ENCODE measurements at places on chromosomes 5 and 9.

DNA sequence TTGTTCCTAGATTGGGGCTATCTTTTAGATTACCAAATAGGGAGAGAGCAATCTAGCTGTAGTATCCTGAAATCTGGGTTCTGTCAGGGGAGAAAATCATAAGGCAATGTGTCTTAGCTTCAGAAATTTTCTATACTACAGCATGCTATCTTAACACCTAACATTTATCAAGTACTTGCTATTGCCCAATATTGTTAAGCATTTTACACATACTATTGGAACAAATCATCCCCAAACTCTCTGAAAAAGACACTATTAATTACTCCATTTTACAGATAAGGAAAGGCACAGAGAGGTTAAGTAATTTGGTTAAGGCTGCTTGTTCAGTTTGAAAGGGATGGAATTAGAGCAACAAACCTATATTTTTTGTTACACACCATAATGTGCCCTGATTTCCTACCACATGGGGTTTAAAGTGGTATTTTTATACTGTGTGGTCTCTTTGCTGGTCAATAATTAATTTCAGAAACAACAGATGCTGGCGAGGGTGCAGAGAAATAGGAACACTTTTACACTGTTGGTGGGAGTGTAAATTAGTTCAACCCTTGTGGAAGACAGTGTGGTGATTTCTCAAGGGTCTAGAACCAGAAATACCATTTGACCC lies 57.2 kb upstream of the RIC1 start:
- no peak for DNase-seq

DNA sequence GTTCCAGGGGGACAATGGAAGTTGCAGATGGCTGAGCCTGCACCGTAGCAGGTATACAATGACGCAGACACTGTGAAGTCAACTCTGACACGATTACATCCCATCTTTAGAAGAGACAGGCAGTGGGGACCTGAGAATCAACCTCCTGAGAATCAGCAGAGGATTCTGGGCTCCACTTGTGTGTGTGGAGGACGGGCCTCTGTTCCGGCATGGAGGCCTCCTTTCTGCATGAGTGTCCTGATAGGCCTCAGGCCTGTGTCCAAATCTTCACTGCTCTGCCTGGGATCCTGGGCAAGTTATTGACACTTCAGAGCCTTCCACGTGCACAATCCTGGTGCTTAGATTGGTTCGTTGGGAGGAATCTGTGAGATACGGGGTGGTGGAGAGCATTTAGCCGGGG lies 151.2 kb upstream of the COL5A1 start:
- no peak for DNase-seq

DNA sequence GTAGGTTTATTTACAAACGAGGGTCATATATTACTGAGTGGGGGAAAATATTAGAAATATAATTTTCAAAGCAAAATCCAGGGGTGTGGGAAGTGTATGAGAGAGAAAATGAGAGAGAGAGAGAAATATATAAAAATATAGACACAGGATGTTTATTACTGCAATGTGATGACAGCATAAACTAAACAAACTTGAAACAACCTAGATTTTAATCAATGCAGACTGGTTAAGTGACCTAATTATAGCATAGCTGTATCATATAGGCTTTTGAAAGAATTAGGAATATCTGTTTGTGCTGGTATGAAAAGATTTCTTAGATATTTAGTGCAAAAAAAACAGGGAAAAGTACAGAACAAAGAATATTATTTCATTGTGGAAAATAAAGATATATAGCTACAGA lies 280.5 kb downstream of the ACTL7B start:
- DNase-seq, result no peak

- DNase-seq, result no peak
These were observed 347.2 kb upstream of the CD180 start for GRCh38 chr5:67543720-67544270.

DNA sequence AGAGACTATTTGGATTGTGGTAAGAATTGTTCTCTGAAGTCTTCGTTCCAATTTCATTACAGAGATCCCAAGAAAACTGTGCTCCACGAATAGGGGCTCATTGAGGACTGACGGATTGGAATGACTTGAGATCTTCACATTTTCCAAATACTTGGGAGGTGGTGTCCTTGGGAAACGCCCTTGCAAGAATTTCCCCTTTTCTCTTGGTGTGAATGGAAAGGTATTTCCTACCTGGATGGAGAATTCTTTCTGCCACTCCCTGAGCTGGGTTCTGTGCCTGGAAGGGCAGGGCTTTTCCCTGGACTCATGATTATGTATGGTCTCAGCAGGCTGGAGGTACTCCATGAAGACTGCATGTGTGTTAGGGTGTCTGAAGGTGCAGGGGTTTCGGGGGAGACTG lies 53.9 kb downstream of the SNX18 start:
- no peak for DNase-seq

DNA sequence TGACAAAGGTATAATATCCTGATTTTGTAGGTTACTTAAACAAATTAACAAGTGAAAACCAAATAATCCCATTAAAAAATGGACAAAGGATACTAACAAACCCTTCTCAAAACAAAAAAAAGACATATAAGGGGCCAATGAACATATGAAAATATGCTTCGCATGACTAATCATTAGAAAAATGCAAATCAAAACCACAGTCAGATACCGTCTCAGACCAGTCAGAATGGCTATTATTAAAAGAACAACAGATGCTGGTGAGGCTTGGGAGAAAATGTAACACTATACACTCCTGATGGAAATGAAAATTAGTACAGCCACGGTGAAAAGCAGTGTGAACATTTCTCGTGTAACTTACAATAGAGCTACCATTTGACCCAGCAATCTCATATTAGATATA lies 1542.2 kb upstream of the CDH9 start:
- no peak for DNase-seq

DNA sequence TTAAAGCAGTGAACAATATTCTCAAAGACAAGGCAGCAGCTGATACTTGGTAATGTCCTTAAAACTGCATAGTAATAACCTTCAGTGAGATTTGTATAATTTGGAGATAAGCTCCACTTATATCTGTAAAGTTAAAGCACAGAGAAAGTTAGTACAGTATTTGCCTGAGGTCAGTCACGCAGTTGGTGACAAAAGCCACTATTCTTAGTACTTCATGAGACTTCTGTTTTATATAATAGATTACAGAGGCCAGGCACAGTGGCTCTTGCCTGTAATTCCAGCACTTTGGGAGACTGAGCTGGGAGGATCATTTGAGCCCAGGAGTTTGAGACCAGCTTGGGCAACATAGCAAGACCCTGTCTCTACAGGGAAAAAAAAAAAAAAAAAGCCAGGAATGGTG lies 266.4 kb upstream of the DMRT1 start:
- no peak for DNase-seq
